Adrenal gland (tissue), 19 donors: ENCODE measurements at places on chromosomes 7 and 10.
A peak's percentile ranks its signal among the peaks of the same experiment; 100 is the strongest.

- H3K27me3 ChIP-seq = no peaks in the 10 kb centered on the region
- H3K4me3 ChIP-seq = no peak overlapping the region
- peaks cover 34% of the 10 kb centered on the region for H3K4me1 ChIP-seq
- peak overlapping the region; percentile 85 for H3K27ac ChIP-seq
Measured at GRCh38 chr10:103759100-103759781, 96.1 kb downstream of the SH3PXD2A start.

DNA sequence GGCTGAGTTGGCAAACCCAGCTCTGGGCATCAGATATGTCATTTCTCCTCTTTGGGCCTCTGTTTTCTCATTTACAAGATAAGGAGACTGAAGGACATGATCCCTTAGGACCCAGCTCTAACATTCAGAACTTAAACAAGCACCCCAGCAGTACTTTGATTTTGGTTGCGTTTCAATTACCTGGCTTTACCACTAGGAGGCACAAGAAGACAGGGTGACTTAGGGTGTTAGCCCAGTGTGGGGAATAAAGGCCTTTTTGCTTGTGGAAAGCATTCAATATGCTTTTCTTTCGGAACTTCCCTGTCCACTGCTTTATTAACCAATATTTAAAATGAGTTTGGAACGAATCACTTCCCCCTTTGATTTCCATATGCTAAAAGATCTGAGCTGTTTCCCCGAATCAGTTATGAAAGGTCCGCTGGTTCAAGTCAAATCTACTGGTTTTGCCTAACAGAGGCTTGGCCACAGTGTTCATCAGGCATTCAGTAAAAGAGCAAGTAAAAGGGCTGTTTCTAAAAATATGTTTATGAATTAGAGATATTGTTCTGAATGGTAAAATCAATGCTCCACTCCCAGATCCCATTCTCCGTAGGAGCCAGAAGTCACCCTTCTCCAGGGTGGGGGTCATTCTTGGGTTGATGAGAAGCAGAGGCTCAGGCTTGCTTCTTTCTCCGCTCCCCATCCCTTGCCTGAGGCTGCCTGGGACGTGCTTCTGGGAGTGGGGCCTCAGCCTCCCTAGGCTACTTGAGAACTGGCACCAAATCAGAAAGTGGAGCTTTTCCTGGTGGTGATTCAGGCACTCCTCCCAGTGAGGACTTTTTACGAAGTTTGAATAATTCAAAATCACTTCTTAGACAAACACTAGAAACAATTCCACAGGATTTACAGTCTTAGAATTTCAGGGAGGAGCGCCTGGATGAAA lies 105.5 kb downstream of the MYOF start:
- no peak overlapping the region for H3K4me3 ChIP-seq
- H3K36me3 ChIP-seq = peaks cover 42% of the 10 kb centered on the region
- no peaks in the 10 kb centered on the region for H3K27me3 ChIP-seq
- H3K27ac ChIP-seq = peak overlapping the region; percentile 33
- peaks cover 9% of the 10 kb centered on the region for H3K4me1 ChIP-seq
- peak; percentile 57 for DNase-seq

DNA sequence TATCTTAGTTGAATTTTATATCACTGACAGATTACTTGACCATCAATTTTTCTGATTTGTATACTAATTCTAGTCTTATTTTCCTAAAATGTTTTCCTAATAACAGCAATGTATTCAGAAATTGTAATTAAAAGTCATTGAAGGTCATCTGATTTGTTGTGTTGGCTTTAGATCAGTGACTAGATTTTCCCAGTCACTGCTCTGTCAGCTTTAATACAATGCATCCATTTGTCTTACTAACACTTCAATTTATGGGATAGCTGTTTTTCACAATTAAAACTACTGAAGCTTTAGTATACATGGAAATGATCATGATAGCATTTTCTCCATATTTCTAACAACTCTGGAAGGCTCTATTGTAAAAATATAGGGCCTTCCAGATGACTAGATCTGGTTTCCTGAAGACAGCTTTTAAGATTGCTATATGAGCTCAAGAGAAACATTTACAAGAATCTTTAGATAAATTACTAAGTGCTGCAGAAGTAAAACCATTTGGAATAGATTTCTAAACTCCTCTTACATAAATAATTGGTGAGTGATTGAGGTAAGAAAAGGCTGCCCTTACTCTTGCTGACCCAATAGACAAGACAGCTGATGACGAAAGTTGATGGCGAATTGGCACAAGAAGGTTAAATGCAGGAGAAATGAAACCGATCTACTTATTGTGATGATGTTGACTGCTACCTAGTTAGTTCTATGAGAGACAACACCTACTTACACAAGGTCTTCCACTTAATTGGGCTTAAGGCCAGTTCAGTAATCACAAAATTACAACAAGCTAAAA lies 74.1 kb downstream of the LRRTM3 start:
- no peak for DNase-seq
- H3K4me1 ChIP-seq = peaks cover 6% of the 10 kb centered on the region
- H3K27me3 ChIP-seq = no peaks in the 10 kb centered on the region
- no peaks in the 10 kb centered on the region for H3K36me3 ChIP-seq
- H3K27ac ChIP-seq = no peak overlapping the region
- H3K4me3 ChIP-seq = no peak overlapping the region

GRCh38 chr7:150900675-150901074 lies 48.4 kb downstream of the AOC1 start:
- H3K4me1 ChIP-seq = peaks cover 18% of the 10 kb centered on the region
- H3K36me3 ChIP-seq = no peaks in the 10 kb centered on the region
- no peaks in the 10 kb centered on the region for H3K27me3 ChIP-seq
- no peak overlapping the region for H3K4me3 ChIP-seq
- DNase-seq = no peak
